ENCODE measurements at places on chromosomes 2 and 18.

- DNase-seq = no peak
These were observed 43.6 kb downstream of the SCN9A start for GRCh38 chr2:166332106-166332505.

- DNase-seq = no peak
These were observed 98.3 kb upstream of the OTOS start for GRCh38 chr2:240238786-240239185.

DNA sequence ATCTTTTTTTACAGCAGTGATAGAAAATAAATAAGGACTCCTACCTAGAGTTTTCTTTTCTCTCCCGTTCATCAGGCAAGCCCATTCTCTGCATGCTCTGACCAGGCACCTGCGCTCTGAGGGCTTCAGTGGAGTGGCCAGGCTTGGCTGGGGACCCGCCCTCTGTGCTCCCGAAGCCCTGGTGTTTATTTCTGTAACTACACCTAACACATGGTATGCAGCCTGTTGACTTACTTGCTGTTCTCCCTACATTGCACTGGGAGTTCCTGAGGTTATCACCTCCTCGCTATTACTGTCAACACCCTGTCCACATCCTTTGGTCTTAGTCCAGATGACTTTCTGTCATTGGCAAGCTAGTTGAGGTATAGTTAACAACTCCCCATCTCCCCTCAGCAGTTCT lies 317.7 kb downstream of the LPIN1 start:
- no peak for DNase-seq

- DNase-seq = no peak
These were observed 154.6 kb downstream of the MTX2 start for GRCh38 chr2:176423819-176424218.

DNA sequence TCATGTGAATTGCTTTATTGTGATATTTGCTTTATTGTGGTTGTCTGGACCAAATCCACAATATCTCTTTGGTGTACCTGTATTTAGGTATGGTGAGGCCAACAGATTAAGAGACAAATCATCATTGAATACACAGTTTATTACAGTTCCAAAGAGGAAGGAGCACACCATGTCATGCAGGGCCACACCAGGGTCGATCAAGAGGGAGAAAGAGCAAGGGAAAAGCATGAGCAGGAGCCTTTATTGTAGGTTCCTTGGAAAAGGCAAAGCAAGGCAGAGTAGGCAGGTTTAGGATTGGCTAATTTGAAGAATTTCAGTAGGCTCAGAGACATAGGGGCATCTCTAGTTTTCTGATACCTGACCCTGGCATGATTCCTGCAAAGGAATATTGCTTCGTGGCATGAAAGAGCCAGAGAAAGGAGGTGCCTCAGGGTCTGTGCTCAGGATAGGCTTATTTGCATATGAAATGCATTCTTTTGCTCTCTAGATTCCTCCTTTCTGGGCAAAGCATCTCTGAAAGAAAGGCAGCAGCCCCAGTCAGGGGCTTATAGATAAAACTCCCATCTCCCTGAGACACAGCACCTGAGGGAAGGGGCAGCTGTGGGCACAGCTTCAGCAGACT lies 214.2 kb upstream of the ERBB4 start:
- DNase-seq = no peak

DNA sequence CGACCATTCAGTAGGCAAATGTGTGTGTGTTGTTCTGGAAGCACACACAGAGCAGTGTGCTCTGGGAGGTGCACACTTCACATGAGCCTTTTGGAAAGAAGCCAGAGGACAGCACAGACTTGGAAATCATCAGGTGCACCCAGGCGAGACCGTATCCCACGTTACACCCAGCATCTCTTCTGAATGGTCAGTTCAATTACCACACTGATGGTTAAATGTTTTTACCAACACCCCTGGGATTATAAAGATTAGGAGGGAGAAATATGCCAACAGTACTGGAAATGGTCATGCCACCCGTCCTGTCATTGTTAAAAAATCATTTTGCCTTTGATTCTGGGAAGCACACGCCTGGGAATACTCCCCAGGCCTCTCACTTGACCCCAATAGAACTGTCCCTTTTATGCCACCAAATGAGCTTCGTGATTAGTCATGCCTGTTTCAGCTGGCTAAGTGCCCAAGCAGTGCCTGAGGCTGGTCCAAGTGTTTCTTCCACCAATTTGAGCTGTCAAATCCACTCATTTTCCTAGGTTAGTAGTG lies 183.7 kb downstream of the NRP2 start:
- DNase-seq = no peak

- no peak for DNase-seq
These were observed 9.0 kb downstream of the ZBTB14 start for GRCh38 chr18:5286525-5286924.

DNA sequence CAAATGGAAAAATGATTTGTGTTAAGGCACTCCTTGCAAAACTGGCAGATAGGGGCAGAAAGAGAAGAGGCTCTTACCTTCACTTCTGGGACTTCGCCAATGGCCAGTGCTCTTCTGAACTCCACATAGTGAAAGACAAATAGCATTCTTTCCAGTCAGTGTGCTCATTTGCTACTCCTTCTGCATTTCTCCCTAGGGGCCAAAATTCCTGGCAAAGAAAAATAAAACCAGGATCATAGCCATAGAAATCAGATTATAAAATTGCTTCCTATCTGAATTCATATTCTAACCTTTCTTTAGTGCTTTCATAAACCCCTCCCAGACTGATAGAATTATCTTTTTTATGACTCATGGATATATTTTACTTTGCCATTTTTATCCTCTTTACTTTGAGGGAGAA lies 56.9 kb upstream of the PELI1 start:
- DNase-seq = no peak

- DNase-seq = no peak
These were observed 56.3 kb downstream of the GLI2 start for GRCh38 chr2:120791962-120792297.

DNA sequence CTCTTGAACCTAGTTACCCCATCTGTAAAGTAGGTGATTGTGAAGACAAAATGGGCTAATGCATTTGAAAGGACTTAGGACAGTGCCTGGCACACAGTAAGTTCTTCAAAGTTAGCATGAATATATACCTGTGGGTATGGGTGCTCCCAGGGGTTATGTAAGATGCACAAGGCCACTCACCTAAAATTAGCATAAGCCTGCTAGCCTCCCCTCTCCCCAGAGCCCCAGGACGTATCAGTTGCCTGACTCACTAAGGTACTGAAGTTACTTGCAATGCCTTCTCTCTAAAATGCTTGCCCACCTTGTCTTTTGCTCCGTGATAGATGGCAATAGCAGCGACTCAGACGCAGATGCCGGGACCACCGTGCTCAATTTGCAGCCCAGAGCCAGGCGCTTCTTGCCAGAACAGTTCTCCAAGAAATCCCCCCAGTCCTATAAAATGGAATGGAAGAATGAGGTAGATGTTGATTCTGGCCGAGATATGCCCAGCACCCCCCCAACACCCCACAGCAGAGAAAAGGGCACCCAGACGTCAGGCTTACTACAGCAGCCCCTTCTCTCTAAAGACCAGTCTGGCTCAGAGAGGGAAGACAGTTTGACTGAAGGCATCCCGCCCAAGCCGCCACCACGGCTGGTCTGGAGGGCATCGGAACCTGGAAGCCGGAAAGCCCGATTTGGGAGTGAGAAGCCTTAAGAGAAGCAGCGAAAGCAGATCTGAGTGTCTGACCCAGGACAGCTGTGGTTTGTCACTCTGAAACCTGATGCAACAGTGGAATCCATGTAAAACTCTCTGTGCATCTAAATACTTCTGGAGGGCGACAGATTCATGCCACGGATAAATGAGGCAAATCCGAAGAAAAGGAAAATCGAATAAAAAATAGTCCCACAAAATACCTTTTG lies 53.8 kb upstream of the TMEM182 start:
- no peak for DNase-seq

DNA sequence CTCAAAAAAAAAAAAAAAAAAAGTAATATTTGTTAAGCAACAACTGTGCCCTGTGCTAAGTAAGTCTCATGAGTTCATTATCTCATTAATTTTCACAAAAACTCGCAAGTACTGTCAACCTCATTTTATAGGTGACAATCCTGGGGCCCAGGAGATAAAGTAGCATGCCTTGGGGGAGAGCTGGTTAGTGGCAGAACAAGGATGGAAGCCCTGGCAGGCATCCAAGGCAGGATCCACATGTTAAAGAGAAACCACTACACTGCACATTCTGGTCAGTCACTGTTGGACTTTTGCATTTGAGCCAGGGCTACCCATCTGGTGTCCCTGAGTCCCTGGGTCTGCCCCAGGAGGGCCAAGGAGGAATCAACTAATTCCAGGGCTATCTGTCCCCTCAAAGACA lies 54.6 kb downstream of the ZFP36L2 start:
- DNase-seq = no peak

- no peak for DNase-seq
These were observed 59.0 kb downstream of the DYSF start for GRCh38 chr2:71512386-71512785.

DNA sequence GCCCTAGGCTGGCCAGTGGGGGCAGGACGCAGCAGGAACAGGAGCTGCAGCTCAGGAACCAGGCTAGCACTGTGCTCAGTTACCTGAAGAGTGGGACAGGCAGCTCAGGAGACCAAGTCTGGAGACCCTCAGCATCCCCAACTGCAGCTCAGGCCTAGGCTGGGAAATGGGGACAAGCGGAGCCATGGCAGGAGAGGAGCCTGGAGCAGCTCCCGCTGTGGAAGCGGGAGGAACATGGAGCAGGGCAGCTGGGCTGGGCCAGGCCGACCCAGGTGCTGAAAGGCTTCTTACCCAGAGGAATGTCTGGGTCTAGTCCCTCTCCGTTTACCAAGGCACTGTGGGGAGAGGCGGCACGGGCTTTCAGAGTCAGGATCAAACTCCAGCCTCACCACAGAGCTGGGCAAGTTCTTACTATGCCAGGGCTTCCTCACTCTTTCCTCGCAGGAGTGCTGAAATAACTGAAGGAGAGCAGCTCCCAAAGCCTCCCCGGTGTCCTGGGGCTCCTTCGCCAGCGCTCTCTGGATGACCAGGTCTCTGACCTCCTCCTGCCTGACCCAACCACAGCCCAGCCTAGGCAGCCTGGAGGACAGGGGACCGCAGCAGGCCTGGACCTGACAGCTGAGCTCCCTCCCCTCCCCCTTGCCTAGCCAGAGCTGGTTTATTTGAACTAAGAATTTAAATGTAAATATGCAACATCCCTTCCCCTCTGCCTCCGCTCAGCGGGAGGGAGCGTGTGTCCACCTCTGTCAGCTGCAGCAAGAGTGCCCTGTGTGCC lies 247.8 kb upstream of the SIX2 start:
- DNase-seq = no peak

DNA sequence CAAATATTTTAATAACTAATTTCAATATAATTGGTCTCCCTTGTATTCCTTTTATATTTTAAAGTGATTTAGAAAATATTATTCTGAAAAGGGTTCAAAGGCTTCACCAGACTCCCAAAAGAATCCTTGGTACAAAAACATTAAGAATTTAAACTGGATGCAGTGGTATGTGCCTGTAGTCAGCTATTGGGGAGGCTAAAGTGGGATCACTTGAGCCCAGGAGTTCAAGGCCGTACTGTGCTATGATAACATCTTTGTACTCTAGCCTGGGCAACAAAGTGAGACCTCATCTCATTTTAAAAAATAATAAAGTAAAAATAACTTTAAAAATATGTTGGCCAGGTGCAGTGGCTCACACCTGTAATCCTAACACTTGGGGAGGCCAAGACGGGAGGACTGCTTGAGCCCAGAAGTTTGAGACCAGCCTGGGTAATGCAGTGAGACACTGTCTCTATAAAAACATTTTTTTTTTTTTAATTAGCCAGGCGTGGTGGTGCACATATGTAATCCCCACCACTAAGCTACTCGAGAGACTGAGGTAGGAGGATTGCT lies 14.7 kb downstream of the NCL start:
- DNase-seq = no peak
